ENCODE measurements at places on chromosomes 1 and 21.

DNA sequence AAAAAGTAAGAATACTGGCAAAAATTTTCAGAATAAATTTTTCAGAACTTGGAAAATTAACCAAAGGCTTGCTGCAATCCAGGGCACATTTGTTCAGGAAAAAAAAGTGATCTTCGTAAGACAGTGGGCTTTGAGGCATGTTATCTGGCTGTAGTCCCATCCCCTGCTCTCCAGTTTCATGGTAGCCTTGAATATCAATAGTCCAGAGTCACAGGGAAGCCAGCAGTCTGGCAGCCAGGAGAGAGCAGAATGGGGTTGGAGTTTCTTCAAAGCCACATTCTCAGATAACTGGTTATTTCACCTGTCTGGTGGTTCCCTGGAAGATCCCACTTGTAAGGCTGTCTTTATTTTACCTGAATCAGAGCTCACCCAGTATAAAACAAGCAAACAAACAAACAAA is 669.3 kb downstream of the MATN1 start:
- no peak for DNase-seq

GRCh38 chr1:22376976-22377375 is 74.7 kb upstream of the ZBTB40 start:
- DNase-seq: no peak

DNA sequence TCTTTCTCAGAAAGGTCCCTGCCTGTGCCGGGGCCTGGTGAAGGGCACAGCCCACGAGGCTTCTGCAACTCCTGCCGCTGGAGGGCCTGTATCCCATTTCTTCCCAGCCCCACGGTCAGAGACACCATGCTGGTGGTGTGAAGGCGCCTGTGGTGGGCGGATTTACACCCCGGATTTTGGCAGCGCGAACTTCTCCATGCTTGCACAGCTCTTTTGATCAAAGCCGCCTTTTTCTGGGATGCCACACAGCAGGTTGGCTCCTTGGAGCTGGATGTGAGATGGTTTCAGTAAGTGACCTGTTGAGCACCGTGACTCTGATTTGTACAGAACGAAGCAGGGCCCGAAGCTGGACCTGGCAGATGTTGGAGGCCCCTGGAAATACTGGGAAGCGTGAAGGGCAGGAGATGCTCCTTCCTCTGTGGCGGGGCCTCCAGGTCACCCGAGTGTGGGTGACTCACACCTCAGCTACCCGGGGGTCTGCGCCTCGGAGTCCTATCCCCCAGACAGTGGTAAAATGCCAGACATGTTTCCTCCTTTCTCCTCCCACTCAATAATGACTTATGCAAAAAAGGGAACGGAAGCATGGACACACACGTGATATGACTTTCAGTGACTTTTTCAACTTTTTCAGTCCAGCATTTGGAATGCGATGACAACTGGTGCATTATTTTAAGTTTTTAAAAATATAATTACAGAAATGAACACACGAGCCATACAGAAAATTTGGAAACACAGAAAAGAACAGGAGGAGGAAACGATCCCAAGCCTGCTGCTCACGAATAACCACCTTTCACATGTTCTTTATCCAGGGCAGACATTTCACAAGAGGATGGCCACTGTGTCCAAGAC is 9.0 kb downstream of the UMODL1 start:
- DNase-seq: no peak

GRCh38 chr1:117613249-117613968 is 7.6 kb downstream of the TENT5C start:
- DNase-seq: no peak

GRCh38 chr1:99176753-99177152 is 87.5 kb upstream of the PLPPR4 start:
- DNase-seq: no peak

GRCh38 chr1:40927781-40928180 is 51.7 kb upstream of the CTPS1 start:
- DNase-seq: no peak

- DNase-seq: no peak
These were observed 5.0 kb upstream of the MEAF6 start for GRCh38 chr1:37519613-37520012.

- DNase-seq: no peak
These were observed 15.8 kb downstream of the CD2 start for GRCh38 chr1:116769994-116770393.

DNA sequence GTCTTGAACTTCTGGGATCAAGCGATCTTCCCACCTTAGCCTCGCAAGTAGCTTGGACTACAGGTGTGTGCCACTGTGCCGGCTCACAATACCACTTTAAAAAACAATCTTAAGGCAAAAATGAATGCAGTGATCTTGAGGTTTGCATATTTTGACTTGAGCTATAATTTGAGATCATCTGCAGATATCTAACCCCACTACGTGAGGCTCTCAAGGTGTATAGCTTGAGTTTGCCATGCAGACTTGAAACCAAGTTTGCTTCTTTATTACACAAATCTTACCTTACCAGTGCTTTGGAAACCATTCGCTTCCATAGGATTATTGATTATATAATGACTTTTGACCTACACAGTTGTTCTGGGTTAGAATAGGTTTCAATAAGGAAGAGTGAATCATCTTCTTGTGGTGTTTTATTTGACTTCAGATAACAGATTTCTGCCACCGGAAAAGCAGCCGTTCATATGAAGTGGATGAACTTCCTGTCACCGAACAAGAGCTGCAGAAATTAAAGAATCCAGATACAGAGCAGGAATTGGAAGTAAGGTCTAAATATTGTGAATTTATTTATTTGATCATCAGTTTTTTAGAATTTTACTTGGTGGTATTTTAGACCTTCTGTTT is 155.1 kb downstream of the VPS13D start:
- no peak for DNase-seq

- DNase-seq: no peak
These were observed 11.4 kb upstream of the MNDA start for GRCh38 chr1:158819461-158820443.
